ENCODE measurements at places on chromosomes 1 and 21.
A peak's percentile ranks its signal among the peaks of the same experiment; 100 is the strongest.

DNA sequence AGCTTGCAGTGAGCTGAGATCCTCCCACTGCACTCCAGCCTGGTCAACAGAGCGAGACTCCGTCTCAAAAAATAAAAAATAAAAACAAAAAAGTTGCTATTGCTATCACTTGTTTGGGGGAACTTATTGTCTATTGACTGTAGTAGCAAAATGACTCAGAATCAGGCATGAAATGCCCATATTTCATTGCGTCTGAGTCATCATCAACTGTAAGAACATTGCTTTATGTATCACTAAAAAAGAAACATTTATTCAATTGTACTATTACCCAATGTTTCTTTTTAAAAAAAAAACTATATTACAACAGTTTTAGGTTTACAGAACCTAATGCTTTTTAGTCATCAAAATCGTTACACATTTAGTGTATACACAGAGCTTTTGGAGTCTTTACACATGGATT, 91.0 kb upstream of the FMN2 start:
- no peak for DNase-seq

- DNase-seq: no peak
Measured at GRCh38 chr21:45082736-45083135, 8.4 kb downstream of the ADARB1 start.

GRCh38 chr1:63971557-63971956, 197.7 kb downstream of the ROR1 start:
- no peak for DNase-seq

- DNase-seq: no peak
Measured at GRCh38 chr1:218804014-218804785, 369.5 kb upstream of the LYPLAL1 start.

- DNase-seq: no peak
Measured at GRCh38 chr1:38123356-38124135, 77.0 kb upstream of the POU3F1 start.

- DNase-seq: no peak
Measured at GRCh38 chr1:47174656-47175020, 15.2 kb downstream of the PDZK1IP1 start.

DNA sequence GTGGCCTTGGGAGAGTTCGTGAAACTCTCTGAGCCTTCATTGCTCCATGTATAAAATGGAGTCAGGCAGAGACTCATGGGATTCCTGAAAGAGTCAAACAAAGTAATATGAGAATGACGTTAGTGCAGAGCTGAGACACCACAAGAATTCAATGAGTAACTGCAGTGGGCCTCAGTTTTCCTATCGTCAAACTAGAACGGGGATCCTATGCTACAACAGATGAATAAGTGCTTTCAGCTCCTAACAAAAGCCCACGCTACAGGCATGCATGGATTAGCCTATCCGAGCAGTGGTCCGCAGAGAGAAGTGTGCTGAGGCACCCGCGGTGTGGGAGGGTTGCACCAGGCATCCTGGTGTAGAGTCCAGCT, 124.7 kb downstream of the SYF2 start:
- DNase-seq: no peak

- DNase-seq: no peak
Measured at GRCh38 chr1:204087893-204088528, 15.1 kb downstream of the SOX13 start.

DNA sequence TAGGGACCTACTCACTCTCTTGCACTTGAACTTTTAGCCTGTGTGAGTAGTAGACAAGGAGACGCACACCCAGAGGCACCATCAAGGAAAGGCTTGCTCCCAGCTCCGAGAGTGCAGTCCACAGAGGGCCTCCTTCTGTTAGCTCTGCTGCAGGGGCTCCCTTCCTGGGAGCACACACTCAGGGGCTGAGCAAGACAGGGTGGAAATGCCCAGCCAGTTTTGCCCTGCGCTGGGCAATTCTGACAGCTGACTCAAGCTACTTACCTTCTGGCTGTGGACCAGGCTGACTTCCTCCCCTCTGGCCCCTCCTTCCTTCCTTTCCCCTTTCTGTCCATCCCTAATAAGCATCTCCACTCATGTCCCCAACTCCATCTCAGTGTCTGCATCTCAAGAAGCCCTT, 449.1 kb downstream of the PTPRU start:
- DNase-seq: no peak

DNA sequence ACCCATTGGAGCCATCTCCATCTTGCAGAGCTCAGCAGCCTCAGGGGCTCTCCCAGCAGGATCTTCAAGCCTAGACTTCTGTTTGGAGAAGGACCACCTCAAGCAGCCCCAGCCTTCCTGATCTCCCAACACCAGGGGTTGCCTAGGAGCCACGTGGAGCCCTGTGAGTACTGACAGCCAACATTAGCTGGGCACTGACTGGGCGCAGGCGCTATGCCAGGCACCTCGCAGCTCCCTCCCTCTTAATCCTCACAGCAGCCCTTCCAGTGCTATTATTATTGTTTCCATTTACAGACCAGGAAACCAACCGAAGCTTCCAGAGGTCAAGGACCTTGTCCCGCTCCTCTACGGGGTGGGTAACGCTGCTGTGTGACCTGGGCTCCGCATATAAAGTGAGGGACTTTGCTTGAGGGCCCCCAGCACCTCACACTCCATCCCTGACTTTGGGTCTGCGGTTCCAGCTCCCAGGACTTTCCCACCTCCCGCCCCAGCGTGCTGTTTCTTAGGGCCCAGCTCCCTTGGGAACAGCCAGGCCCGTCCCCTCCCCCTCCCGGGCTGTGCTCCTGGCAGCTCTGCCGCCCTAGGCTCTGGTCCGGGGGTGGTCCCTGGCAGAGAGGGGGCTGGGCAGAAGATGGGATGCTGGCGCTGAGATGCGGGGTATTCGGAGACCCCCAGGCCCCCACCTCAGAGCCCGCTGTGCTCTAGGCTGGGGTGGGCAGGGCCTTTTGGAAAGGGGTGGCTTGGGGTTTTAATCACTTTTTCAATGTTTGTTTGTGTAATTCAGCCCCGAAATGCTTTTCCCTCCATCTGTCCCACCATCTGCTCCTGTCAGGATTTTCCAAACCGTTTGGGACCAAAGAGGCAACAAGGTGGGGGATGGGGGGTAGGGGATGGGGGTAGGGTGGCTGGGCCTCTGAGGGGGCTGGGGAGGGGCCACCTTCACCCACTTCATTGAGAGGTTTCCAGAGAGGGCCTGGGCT, 4.1 kb upstream of the HPCA start:
- no peak for DNase-seq

- no peak for DNase-seq
Measured at GRCh38 chr21:41792711-41793110, 25.9 kb upstream of the RIPK4 start.

DNA sequence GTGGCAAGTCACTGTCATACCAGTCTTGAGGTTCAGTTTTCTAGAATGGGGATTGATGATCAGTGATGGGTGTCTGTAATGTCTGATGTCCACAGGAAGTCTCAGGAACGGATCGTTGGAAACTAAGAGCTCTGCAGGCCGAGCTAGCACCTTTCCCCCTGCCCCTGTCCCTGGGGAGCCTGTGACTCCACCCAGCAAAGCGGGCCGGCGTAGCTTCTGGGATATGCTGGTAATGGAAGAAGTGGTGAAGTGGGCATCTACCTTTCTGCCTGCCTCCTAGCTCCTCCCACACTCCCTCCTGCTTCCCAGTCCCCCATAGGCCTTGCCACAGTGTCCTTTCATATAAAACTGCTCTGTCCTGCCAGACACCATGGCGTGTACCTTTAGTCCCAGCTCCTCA, 13.4 kb downstream of the HYI start:
- peak; percentile 78 for DNase-seq

- DNase-seq: no peak
Measured at GRCh38 chr21:35641271-35642016, 418.9 kb downstream of the SETD4 start.

- no peak for DNase-seq
Measured at GRCh38 chr1:165645654-165646366, 14.8 kb downstream of the MGST3 start.

GRCh38 chr1:27785781-27786455, 12.9 kb downstream of the STX12 start:
- DNase-seq: no peak

GRCh38 chr1:228095938-228096337, 7.2 kb downstream of the C1orf35 start:
- DNase-seq: no peak

GRCh38 chr21:26406526-26406925, 166.6 kb downstream of the CYYR1 start:
- no peak for DNase-seq

DNA sequence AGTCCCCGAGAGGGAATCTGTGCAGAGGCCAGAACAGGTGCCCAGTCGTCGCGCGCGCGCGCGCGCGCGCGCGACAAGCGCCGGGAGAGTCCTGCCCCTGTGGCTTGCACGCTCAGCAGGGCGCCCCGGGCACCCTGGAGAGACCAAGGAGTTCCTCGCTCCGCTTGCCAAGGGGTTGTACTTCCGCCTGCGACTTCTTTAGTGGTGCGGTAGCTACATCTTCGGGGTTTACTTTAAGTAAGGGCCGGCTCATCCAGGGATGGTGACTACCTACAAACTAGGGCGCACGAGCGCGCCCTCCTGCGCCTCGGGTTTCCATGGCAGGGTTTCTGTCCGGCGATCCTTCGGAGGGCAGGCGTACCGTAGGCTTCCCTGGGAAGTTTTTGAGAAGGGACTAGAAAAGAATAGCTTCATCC, 1.4 kb downstream of the LHX4 start:
- no peak for DNase-seq

DNA sequence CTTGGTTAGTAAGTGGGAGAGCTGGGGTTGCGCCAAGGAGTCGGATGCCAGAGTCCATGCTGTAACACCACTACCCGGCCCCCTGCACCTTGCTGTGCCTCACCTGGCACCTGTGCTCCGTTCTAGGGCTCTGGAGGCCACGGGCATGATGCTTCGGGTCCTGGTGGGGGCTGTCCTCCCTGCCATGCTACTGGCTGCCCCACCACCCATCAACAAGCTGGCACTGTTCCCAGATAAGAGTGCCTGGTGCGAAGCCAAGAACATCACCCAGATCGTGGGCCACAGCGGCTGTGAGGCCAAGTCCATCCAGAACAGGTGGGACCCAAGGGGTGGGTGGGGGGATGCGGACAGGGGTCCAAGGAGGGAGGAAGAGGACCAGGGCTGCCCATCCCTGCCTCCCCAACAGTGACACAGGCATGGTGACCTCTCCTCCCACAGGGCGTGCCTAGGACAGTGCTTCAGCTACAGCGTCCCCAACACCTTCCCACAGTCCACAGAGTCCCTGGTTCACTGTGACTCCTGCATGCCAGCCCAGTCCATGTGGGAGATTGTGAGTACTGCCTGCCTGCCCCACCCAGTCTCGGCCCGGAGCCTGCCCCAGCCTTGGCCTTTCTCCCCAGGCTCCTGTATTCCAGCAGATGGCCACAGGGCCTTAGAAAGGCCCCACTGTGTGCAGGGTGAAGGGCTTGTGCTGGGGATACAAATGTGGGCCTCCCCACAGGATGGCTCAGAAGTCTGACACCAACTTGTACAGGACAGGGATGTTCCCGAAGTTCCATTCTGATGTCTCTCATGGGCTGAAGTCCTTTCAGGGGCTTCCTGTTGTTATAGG, 9.6 kb upstream of the HTR6 start:
- no peak for DNase-seq

DNA sequence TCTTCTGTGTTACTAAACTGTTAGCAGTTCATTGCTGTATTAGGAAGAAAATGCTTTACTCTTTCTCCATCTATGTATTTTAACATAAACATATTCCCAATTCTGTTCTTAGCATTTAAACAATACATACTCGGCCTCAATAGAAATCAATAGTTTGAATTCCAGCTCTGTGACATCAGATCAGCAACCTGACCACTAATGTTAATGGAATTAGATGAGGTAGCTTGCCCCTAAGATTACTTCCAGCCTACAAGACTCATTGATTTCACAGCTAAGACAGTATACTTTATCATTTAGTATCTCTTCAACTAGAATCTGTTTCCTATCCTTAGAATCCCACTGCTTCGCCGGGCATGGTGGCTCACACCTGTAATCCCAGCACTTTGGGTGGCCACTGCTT, 38.9 kb downstream of the EPRS1 start:
- no peak for DNase-seq

GRCh38 chr1:156726549-156727226, 1.6 kb upstream of the METTL25B start:
- peak; percentile 26 for DNase-seq

- DNase-seq: no peak
Measured at GRCh38 chr1:244187310-244187709, 136.2 kb downstream of the ZBTB18 start.

- DNase-seq: no peak
Measured at GRCh38 chr1:32536117-32536516, 3.1 kb upstream of the ZBTB8A start.

DNA sequence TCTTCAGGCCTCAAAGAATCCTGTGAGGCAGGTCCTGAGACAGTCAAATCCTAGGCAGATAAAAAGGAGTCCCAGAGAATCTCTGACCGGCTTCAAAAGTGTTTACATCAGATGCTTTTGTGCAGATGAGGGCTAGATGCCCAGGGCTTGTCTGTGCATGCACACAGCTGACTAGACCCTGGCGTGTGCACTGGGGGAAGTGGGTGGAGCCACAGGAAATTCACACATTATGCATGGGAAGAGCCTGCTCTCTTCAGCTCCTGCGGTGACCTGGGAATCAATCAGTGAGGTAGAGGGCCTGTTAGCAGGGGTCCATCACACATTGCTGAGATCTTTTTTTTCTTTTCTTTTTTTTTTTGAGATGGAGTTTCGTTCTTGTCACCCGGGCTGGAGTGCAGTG, 36.6 kb upstream of the NHLH2 start:
- DNase-seq: no peak

GRCh38 chr1:38018864-38019343, 6.4 kb downstream of the UTP11 start:
- DNase-seq: no peak

- no peak for DNase-seq
Measured at GRCh38 chr1:15923241-15923640, 52.7 kb downstream of the ZBTB17 start.

DNA sequence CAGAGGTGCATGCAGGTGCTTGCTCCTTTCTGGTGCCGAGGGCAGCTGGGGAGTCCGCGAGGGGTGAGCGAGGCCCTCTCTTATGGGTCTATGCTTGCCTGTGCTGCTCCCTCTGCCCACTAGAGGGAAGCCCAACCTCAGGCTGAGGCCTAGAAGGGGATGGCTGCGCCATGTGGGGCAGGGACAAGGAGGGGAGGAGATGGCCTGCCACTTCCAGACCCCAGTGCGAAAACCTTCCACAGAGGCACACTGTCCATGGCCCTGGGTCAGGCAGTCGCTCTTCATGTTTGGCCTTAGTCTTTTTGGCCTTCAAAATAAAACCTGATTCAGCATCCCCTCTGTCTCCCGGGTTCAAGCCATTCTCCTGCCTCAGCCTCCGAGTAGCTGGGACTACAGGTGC, 14.0 kb downstream of the RHBG start:
- DNase-seq: peak; percentile 67

DNA sequence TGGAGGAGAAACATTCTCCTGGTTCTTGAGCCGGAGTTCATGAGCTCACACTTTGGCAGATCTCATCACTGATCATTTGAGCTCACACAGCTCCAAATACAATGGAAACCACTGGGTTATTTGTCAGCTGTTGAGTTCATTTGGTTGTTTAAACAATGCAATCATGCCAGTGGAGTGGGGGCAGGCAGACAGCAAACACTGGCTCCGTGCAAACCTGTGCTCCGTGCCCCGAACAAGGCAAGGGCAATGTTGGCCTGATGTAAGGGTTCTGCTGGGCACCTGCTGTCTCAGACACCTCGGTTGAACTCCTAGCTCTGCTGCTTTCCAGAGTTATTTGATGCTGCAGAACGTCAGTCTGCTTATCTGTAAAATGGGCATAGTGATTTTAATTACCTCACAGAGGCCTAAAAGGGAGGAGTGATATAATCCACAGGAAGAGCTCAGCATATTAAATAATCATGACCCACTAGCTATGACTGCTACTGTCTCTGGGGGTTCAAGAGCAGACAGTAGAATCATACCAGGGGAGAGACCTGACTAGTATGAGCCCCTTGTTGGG, 20.0 kb upstream of the CLIC6 start:
- DNase-seq: no peak
